ENCODE measurements at places on chromosomes 11 and 22.

DNA sequence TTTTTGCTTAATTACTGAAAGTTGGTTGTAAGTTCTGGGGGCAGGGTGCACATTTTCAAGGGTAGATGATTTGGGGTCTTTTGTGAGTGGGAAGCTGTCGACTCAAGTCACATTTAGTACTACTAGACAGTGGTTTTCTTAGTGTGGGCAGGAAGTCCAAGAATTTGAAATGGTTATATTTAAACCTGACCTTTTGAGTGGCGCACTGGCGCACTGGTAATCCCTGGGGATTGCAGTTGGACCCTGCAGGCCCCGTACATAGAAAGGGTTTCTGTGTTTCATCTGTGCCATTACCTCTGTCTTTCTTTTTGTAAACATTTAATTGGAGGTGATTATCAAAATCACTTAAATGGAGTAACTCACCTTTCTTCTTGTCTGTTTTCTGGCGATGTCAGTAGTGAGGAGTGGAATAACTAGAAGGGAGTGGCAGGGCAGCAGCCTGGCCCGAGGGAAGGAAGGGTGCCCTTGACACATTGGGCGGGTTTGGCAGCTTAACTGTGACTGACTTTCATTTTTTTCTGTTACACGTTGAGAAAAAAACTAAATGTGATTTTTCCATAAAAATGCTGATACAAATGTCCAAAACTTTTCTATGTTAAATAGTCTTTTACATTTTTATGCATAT lies 101.8 kb upstream of the GAL start:
- DNase-seq = no peak

DNA sequence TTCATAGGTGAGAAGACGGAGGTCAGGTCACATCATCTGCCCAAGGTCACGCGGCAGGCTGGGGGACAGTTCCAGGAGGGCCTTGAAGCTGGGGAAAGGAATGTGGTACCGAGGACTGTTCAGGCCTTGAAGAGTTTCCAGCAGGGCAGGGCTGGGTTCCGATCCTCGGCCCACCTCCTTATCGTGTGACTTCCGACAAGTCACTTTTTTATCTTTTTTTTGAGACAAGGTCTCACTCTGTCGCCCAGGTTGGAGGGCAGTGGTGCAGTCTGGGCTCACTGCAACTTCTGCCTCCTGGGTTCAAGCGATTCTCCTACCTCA lies 623 bp downstream of the NDUFS8 start:
- DNase-seq = no peak

DNA sequence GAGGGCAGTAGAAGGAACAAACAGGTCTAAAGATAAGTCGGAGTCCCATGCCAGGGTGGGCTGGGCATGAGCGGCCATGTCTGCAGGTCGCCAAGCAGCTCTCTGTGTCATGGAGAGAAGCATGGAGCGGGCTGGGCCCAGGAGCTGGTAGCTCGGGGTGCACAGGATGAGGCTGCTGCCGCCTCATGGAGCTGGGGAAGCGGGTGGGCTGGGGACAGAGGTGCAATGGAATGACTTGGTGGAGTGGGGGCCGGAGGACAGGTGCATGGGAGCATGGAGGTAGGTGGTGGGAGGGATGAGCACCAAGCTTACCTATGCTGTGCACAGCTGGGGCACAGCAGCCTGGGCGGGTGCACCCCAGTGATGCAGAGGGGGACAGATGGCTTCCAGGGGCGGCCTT lies 3.6 kb downstream of the NRXN2 start:
- no peak for DNase-seq

DNA sequence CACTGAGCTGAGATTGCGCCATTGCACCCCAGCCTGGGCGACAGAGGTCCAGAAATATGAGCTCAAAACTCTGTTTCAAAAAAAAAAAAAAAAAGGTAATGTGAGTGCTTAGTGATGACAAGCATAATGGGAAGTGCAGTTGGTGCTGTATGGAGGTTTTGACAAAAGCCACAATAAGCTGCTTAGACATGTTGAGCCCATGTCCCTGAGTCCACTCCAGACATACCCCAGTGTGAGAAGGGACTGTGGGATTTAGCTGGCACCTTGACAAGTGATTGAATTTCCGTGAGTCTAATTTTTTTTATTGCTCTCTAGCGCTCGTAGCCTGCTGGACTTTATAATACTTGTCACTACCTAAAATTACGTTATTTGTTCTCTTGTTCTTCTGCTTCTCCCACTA lies 15.1 kb upstream of the LGR4 start:
- DNase-seq = no peak
